AG09309 (cell line): ENCODE measurements at places on chromosomes 1 and 21.
A peak's percentile ranks its signal among the peaks of the same experiment; 100 is the strongest.

- DNase-seq, result peak; percentile 74
These were observed 92.1 kb upstream of the SLC44A3 start for GRCh38 chr1:94727846-94728715.

DNA sequence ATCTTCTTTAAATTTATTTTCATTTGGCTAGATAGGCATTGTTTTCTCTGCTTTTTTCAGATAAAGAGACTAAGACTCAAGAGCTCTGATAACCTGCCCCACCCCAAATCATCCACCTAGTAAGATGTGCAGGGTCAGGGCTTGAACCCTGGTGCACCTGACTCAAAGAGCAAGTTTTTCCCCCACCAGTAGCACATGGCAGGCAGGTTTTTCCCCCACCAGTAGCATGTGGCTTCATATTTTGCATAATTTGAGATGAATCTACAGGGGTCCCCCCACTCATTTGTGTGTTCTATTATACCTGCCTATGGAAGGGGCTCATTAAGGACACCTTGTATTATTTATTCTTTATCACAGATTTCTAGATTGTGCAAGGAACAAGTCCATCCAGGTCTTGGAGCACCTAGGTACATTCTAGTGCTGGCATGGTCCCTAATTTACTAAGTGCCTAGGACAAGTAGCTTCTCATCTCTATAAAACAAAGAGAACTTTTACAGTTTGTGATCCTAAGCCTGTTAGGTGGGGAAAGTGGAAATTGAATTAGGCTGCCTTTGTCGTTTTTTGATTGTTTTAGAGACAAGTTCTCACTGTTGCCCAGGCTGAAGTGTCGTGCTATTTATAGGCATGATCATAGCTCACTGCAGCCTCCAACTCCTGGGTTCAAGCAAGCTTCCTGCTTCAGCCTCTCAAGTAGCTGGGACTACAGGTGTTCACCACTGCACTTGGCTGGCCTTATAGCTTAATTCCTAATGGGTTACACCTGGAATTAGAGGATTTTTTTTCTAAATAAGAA is 13.2 kb upstream of the CTSE start:
- no peak for DNase-seq

DNA sequence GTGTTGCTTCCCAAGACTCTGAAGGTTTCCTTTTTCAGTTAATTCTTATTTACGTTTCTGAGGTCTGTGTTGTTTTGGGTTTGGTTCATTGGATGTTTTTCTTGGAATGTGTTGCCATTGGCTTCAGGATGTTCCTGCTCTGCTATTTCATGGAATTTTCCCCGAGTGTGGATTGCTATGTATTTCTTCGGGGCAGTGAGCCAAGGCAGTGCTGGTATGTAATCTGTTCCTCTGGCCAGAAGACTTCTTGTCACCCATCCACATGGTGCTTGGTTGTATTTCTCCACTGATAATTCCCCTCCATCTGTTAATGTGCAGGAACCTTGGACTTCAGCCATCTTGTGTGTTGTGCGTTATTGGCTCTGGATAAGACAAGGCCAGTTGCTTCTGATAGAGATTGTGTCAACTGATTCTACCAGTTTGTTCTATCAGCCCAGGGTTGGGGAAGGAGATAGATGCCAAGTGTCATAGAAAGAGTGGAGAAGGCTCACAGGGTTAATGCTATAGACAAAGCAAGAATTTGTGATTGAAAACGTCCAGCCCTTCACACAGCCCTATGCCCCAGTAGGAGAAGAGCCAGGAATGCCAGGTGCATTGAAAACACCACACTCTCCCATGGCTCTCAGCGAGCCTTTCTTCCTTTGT is 505.2 kb downstream of the PLPP3 start:
- DNase-seq, result no peak

GRCh38 chr1:117128323-117129079 is 7.0 kb upstream of the TRIM45 start:
- DNase-seq, result no peak

- no peak for DNase-seq
These were observed 44.8 kb downstream of the ACP6 start for GRCh38 chr1:147625362-147625995.

DNA sequence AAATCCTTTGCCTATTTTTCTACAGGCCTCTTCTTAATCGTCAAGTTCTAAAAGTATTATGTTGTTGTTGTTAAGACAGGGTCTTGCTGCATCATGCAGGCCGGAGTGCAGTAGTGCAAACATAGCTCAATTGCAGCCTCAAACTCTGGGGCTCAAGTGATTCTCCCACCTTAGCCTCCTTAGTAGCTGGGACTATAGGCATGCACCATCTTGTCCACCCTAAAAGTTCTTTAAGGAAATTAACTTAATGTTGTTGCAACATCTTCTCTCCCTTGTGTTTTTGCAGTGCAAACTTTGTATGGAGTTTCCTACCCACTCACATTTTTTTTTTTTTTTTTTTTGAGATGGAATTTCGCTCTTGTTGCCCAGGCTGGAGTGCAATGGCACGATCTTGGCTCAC is 4.1 kb upstream of the VHLL start:
- DNase-seq, result no peak

DNA sequence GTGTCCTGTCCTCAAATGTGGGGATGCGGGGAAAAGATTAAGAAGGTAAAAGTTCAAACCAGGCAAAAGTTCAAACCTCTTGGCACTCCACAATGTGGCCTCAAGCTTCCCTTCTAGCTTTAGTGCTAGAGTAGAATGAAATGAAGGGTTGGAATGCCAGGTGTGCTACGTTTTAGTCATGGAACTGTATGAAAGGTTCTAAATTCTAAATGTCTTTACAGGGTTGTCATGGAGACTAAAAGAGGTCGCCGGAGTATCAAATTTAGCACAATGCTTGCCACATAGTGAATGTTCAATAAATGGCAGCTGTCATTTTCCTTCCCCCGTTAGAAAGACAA is 57.2 kb upstream of the LRRC8D start:
- DNase-seq, result no peak

DNA sequence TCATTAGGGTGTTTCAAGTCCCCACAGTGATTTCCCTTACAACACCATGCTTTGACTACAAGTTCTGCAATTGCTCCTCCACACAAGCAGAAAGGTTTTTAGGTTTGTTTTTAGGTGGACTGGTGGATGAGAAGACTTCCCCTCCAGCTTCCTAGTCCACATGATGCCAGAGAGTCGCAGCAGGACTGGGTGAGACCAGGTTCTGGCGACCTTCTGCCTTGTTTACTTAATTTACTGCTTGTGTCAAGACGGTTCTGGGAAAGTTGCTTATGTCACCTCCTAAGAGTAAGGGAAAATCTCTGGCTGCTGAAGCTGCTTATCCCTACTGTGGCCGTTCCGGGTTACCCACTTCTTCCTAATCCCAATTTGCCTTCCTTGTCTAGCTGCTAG is 76.4 kb downstream of the GLUL start:
- no peak for DNase-seq

DNA sequence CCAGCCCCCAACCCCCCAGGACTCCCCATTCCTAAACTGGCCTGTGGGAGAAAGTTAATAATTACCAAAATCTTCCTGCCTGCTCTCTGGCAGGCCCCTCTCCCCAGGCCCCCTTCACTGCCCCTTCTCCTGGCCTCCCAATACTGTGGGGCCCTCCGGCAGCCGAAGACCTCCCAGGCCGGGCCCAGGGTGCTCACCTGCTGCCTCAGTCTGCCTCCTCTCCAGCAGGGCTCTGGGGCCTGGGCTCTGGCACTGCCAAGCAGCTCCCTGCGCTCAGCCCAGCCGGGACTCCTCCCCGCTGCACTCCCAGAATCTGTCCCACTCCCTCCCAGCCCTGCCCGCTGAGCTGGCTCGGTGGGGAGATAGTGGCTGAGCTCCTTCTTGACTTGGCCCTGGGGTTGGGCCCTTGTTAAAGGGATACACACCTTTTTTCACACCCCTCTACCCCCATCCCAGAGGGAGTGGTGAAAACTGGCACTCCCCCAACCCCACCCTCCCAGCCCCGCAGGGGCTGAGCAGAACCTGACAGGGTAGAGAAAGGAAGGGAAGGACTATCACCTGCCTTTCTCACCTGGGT is at the start of gene S100A16:
S100A16 (minus strand) TSS at position 383 of the 577 bp plus-strand sequence. CDS start 4,986 bp downstream, outside the sequence.
- no peak for DNase-seq

GRCh38 chr1:40987439-40988276 is 8.2 kb downstream of the CTPS1 start:
- no peak for DNase-seq

DNA sequence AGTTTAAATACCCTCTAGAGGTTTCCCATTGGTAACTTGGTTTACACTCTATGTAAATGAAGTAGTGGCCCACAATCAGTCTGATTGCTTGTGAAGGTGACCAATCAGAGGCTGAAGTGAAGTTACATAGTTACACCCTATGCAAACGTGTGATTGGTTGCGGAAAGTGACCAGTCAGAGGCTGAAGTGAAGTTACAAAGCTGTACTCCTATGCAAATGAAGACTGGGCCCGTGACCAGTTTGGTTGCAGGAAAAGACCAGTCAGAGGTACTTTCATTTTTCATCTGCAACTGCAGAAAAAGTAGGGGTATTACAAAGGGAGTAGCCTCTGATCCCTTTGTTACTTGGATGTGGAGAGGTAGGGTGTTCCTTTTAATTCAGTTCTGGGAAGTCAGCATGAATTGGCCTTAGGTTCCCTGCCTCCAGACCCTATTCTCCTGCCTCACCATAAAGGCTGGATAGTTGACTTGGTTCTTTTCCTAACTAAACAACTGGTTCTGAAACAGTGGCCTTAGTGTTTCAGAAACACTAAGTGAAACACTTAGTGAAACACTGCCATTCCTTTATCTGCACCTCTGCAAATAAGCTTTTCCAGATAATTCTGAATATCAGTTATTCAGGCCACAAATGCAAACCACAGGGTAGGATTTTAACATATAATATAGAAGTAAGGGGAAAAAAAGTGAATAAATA is 39.3 kb downstream of the MAGI3 start:
- no peak for DNase-seq

DNA sequence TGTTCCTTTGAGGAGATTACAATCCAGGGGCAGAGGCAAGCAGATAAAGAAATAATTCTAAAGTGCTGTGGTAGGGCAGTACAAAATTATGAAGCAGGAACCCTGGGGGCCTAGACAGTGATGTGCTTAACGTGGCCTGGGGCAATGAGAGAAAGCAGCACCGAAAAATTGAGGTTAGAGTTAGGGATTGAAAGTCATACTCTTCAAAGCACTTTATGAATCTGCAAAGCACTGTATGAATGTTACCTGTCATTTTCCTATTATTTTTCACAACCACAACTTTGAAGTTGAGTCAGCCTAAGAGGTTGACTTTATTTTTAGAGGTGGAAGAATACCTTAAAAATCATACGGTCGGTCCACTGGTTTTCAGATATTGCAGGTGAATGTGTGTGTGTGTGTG is 183.4 kb upstream of the NFIA start:
- no peak for DNase-seq

GRCh38 chr1:44476891-44477290 is 71.8 kb downstream of the RNF220 start:
- DNase-seq, result no peak

- no peak for DNase-seq
These were observed 94.8 kb downstream of the TGFBR3 start for GRCh38 chr1:91791103-91791502.

- DNase-seq, result no peak
These were observed 3.2 kb upstream of the NBPF3 start for GRCh38 chr1:21436488-21437340.

DNA sequence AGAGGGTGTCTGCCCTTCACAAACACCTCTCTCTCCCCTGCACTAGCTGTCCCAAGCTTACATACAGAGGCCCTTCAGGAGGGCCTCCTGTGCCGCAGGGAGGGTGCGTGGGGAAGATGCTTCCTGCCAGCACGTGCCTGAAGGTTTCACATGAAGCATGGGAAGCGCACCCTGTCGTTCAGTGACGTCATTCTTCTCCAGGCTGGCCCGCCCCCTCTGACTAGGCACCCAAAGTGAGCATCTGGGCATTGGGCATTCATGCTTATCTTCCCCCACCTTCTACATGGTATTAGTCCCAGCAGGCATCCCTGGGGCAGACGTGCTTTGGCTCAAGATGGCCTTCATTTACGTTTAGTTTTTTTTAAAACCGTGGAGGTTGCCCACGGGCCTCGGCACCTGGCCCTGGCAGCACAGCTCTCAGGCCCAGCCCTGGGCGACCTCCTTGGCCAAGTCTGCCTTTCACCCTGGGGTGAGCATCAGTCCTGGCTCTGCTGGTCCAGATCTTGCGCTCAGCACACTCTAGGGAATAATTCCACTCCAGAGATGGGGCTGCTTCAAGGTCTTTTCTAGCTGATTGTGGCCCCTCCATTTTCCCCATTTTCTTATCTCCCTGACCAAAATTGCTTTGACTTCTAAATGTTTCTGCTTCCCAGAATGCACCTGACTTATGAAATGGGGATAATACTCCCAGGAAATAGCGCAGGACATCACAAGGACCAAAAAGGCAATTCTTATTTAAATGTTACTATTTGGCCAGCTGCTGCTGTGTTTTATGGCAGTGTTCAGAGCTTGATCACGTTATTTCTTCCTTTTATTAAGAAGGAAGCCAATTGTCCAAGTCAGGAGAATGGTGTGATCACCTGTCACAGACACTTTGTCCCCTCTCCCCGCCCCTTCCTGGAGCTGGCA is 6.1 kb downstream of the NPPA start:
- DNase-seq, result no peak

DNA sequence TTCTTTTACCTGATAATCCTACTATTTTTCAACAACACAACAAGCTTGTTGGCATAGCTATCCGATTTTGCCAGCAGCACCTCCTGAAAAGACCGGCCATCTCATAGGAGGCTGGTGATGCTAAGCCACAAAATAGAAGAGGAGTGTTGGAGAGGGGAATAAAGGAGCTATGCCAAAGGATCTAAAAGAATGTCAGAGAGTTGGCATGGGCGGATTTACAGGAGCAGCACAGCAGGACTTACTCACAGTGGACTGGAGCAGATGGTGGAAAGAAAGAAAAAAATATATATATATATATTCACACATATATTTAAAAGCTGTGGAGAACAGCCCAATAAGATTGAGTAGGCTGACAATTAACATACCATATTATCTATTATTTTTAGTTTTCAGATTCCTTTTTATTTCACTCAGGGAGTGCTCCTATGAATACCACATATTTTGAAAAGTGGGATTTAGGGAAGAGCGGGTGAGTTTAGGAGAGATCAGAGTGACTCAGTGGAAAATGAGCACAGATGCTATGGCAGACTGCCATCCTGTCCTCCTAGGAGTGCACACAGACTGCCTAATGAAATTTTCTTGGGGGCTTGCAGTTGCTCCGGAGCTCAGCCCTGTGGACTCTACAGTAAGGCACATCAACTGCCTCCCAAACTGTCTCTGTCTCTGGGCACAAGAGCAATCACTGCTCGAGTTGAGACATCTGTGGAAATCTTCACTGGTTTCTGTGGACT is 394.4 kb upstream of the CHRM3 start:
- peak; percentile 10 for DNase-seq

DNA sequence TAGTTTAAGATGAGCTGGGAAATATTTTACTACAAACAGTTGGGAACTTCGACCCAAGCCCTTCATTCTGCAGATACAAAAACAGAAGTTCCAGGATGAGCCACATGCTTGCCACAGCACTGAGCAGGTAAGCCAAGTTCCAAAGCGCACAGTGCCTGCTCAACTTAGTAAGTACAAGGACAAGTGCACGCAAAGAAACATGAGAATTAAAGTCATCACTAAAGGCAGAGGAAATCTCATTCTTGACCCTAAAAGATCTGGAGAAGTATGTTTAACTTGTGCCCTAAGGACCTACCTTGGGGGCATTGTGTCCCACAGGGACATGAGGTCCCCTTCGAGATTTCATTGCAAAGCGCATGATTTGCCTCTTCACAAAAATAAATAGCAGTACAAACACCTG is 1.2 kb upstream of the UBAP2L start:
- DNase-seq, result no peak

- peak; percentile 58 for DNase-seq
These were observed 22.7 kb upstream of the LAMC2 start for GRCh38 chr1:183163316-183163715.

- DNase-seq, result no peak
These were observed 9.6 kb upstream of the SH2D1B start for GRCh38 chr1:162421258-162422164.

GRCh38 chr21:38384238-38384560 is 114.1 kb downstream of the ERG start:
- no peak for DNase-seq
